ENCODE measurements at places on chromosomes 1 and 21.

- no peak for DNase-seq
Measured at GRCh38 chr1:60974524-60975372, 107.6 kb upstream of the NFIA start.

DNA sequence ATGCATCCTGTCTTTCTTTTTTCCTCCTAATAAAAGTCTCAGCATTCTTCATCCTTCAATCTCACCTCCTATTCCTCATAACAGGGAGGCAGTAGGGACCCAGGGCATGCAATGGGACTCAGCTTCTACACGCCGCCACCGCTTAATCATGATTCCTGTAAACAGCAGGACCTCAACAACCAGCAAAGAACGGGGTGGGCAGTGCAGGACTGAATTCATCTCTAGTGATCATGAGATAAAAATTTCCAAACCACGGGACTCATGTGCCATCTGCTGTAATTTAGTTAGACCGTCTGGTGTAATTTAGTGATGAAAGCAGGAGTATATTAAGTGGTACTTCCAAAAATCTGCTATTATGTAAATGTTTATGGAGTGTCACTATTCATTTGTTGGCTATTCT lies 5.4 kb downstream of the PRAMEF12 start:
- no peak for DNase-seq

- DNase-seq, result no peak
Measured at GRCh38 chr1:68107771-68108170, 57.3 kb upstream of the DIRAS3 start.

DNA sequence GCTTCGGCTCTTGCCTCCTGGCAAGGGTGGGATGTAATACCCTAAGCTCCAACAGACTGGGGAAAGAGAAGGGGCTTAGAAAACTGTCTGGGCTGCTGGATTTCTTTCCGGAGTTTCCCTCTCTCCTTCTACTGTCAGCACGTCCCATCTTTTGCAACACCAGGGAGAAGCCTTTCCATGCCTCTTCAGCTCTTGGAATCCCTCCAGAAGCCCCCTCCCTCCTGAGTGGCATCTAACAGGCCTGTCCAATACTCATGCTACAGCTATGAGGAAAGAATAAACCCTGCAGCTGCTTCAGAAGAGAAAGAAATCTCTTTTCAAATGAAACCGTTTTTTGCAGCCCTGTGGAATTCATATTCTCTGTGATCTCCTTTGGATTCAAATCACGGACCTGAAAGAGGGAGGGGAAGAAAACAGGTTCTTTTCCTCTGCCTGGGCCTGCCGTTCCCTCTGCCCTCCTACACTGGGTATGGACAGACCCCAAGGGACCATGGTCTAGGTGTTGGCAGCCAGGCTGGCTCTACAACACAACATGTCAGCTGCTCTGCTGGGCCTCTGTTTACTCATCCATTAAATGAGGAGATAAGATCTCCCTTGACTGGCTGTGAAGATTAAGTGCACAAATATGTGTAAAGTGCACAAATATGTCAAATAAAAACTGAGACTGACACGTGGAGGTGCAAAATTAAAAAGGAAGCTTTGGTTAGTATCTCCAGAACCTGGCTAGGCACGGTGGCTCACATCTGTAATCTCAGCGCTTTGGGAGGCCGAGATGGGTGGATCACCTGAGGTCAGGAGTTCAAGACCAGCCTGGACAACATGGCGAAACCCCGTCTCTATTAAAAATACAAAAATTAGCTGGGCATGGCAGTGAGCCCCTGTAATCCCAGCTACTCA lies 6.0 kb upstream of the CAPN2 start:
- no peak for DNase-seq

DNA sequence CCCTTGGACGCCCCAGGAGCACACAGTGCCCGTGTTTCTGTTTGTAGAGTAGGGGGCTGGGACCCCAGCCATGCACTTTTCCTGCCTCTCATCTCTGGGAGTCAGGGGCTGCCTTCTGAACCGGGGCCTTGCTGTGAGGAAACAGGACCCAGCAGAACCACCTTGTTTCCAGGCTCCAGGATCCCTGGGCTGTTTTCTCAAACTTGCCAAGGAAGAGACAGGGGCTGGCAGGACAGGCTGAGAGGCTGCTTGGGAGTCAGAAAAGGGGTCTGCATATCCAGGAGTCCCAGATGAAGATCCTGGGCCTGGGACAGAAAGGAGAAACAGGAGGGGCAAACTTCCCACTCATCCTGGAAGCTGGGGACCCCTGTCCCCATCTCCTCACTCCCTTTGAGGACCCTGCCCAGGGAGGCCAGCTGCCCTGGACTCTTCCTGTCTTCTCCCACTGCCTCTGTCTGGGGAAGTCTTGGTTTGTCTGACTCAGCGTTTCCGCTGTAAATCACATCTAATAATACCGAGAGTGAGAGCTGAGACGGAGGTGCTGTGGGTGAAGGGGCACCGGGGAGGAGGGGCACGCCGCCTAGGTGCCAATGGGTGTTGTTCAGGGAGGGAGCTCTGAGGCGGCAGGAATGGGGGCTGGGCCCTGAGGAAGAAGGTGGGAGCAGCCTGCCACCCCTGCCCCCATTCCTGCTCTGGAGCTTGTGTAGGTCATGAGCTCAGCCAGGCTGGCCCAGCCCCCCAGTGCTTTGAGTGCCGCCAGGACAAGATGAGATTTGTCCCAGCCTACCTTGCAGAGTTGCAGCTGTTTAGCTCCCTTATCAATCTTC lies 16.7 kb downstream of the POU3F1 start:
- DNase-seq, result no peak

DNA sequence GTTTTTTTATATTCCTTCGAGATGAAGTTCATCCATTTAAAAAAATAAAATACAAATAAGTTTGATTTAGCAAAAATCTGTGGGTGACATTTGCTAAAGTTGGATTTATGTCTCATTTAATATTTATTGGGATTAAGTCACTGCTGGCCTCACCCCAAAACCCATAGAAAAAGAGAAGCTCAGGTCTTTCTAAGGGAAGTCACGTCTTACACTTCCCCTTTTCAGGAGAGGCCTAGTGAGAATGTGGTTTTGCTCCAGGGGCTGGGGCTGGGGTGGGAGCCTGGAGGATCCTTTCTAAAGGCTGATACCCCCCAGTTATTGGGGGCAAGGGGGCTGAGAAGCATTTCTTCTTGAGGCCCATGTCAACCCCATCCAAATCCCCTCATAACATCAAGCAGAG lies 300.3 kb downstream of the DSCAM start:
- no peak for DNase-seq

- no peak for DNase-seq
Measured at GRCh38 chr1:206754011-206754410, 16.6 kb upstream of the IL19 start.

DNA sequence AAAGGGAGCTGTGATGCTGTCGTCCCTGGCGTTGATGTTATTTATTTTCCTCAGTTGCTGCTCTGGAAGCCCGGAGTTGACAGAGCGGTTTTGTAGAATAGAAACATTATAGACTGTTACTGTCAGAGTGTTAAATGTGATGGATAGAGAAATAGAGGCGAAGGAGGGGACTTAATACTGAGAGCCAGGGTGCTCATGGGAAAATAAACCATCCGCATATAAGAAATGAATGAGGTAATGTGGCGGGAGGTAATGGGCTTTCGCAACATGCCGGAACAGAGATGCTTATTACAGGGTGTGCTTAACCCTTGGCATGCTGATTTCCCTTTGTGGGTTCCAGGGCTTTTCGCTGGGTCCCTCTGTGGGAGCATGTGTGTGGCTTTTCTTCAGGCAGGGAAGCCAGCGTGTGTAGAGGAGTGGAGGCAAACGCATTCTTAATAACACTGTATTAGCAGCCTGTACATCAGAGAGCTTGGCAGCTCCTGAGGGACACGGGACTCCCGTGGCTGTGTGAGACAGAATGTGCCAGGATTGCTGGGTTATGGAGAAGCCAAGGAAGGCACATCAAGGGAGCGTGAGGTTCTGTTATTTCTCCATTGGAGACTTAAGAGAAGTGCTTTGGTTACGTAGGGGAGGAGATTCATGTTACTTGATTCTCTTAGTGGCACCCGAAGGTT lies 141.0 kb downstream of the PBX1 start:
- no peak for DNase-seq

DNA sequence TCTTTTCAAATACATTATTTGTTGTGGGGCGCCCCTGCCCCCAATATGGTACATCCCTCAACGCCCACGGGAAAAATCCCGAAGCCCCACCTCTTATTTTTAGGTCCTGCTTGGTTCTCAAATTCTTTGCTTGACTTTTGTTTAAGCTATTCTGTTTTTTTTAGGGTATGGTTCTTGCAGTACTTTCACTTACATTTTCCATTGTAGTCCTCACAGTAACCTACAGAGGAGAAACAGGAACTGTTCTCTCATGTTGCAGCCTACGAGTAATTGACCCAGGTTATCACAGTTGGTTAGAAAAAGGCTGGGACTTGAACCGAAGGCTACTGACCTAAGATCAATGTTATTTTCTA lies 697 bp upstream of the C21orf91 start:
- no peak for DNase-seq

GRCh38 chr21:32403201-32403777 lies 9.2 kb upstream of the EVA1C start:
- DNase-seq, result no peak
